Ovary (tissue), 10 donors: ENCODE measurements at places on chromosomes 1 and 21.

DNA sequence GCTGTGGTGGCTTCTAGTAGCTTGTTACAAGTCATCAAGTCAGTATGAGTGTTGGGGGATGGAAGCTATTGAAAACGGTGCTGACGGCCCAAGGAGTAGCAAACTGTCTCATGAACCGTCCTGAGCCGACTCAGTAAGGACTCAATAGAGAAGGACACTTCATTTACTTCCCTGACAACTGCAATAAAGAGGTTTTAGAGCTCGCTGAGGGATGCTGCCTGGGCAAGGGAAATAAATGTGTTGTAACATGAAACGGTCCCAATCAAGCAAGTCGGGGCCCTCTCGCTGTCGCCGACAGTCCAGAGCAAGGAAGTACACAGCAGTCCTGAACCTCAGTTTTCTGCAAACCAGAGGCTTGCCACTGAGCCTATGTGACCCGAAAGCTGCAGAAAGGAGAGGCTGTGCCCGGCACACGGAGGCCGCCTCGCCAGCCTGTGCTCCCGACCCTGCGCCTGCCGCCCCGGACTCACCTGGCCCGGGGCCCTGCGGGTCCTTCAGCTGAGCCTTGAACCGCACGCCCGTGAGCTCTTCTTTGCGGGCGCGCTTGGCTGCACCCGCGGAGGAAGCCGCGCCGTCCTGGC lies 423 bp downstream of the URB1 start:
- DNase-seq = no peak

DNA sequence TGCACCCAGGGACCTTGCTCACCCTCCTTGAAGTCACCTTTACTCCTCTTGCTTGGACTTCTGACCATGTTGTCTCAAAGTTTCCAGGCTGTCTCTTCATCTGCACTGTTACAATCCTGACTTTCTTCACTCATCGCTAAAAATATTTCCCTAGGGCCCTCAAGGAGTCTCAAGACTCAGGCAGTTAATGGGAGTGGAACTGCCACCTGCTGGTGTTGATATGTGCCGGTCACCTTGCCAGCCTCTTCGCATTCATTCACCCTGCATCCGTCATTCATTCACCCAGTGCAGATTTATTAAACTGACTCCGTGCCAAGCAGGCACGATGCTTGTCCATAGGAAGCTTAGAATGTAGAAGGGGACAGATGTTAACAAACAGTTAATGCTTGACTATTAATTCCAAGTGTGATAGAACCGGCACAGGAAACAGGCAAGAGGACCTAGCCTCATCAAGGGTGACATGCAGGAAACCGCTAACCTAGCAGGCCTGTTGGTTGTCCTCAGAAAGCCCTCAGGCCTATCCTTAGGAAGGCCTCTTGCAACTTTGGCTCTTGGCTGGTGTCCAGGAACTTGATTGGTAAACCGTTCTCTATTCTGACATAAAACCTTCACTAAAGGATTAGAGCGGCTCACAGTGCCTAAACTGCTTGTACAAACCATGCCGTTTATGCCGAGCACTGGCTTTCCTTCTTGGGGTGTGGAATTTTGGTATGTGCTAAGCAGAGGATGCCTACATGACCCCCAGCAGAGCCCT lies 342.2 kb downstream of the CAMTA1 start:
- no peak for DNase-seq

- no peak for DNase-seq
These were observed 75.2 kb downstream of the SH3GLB1 start for GRCh38 chr1:86779308-86780191.

DNA sequence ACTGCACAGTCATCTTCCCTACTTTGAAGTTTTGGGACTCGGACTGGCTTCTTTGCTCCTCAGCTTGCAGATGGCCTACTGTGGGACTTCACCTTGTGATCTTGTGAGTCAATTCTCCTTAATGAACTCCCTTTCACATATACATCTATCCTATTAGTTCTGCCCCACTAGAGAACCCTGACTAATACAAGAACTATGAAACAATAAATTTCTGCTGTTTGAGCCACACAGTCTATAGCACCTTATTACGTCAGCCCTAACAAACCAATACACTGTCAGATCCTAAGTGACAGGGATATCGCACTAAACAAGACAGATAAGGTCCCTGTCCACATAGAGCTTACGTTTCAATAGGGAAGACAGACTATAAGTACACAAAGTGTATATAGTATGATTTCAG lies 120.1 kb downstream of the PLPP3 start:
- DNase-seq = no peak

DNA sequence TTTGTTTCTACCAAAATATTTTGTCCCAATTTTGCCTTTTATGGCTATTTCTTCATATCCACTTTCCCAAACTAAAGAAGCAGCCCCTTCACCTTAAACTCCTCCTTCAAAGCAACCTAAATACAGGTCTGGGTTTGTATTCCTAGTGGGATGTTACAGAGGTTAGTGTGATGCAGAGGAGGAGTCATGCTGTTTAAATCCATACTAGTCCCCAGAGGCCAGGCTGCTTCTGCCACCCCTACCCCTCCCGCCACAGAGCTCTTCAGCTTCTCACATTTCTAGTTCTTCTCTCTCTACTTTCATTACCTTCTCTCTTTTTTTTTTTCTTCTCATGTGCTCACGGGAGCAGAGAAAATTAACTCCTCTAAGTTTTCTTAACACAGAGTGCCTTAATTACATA lies 29.3 kb downstream of the SELL start:
- no peak for DNase-seq

GRCh38 chr1:211331011-211331709 lies 4.5 kb downstream of the TRAF5 start:
- no peak for DNase-seq

DNA sequence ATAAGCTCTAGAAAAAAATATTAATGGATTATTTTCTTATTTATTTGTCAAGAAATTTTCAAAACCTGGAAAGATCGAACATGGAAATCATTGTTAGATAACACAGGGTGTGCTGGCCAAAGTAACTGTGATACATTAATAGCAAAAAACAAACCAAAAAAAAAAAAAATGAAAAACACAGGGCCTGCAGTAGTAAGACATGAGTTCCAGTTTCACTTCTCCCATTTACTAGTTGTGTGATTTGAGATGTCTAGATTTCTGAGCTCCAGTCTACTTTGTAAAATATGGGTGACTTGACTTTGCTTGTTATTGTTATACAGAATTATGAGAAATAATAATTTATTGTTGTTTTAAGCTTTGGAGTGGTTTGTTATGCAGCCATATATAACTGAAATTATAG lies 13.6 kb downstream of the FAM177B start:
- DNase-seq = no peak

DNA sequence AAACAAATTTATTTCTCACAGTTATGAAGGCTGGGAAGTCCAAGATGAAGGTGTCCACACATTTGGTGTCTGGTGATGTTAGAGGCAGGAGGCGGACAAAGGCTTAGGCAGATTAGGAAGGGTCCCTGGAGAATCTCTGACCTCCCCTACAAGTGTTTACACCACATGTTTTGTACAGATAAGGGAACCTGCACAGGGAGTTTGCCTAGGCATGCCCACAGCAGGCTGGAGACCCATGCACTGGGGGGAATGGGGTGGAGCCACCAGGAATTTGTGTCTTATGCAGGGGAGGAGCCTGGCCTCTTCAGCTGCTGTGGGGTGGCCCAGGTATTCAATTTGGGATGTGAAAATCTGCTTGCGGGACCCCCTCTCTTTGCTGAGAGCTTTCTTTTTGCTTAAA lies 131.3 kb downstream of the PATJ start:
- no peak for DNase-seq

DNA sequence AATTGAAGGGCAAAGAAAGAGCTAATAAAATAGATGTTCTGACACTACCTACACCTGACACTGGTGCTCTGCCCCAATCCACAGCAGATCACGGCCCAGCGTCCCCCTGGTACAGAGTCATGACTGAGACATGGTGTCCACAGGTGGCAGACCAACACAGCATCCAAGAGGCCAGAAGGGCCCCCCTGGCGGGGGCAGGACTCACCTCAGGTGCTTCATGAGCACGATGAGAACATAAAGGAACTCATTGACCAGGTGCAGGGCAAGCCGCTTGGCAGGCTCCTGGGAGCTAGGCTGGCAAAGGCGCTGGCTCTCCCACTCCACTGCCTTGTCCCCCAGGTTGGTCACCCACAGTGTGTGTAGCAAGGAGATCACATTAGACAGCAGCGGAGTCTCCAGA lies 20.4 kb downstream of the MRAP start:
- DNase-seq = no peak

GRCh38 chr1:234901491-234902049 lies 227.1 kb downstream of the TOMM20 start:
- no peak for DNase-seq

- no peak for DNase-seq
These were observed 117.6 kb upstream of the ZNF678 start for GRCh38 chr1:227445746-227446145.

- no peak for DNase-seq
These were observed 16.7 kb downstream of the SPATA21 start for GRCh38 chr1:16420424-16421118.

GRCh38 chr1:30467101-30467500 lies 256.3 kb downstream of the MATN1 start:
- DNase-seq = no peak

DNA sequence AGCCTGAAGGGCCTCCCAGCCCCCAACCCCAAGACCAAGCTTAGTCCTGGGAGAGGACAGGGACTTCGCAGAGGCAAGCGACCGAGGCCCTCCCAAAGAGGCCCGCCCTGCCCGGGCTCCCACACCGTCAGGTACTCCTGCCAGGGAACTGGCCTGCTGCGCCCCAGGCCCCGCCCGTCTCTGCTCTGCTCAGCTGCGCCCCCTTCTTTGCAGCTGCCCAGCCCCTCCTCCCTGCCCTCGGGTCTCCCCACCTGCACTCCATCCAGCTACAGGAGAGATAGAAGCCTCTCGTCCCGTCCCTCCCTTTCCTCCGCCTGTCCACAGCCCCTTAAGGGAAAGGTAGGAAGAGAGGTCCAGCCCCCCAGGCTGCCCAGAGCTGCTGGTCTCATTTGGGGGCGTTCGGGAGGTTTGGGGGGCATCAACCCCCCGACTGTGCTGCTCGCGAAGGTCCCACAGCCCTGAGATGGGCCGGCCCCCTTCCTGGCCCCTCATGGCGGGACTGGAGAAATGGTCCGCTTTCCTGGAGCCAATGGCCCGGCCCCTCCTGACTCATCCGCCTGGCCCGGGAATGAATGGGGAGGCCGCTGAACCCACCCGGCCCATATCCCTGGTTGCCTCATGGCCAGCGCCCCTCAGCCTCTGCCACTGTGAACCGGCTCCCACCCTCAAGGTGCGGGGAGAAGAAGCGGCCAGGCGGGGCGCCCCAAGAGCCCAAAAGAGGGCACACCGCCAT lies 21.9 kb upstream of the ARF1 start:
- DNase-seq = peak; percentile 27

GRCh38 chr1:12112711-12113161 lies 49.6 kb downstream of the TNFRSF8 start:
- DNase-seq = no peak
